ENCODE measurements at places on chromosomes 7 and 10.

DNA sequence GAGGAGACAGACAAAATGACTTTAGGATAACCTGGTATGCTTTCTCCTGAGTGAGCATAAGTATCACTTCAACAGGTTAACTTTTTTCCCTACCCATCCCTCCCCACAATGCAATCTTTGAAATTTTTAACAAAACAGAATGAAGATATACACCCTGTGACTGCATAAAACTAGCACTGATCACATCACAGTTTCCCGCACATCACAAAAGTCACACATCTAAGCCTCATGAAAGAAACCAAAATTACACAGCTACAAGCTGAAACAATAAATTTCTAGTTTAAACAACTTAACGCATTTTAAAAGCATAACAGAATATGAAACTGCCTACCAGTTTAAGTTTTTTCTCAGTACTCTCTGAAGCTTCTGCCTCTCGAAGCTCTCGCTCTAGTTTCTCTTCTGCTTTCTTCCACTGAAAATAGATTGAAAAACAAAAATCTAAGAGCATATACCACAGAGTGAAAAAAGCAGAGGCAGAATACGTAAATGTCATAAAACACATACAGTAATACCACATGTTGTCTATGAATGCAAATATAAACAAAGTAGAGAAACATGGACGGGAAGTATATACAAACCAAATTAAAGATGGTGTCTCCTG is 18.1 kb downstream of the NOC3L start:
- no peak for DNase-seq

DNA sequence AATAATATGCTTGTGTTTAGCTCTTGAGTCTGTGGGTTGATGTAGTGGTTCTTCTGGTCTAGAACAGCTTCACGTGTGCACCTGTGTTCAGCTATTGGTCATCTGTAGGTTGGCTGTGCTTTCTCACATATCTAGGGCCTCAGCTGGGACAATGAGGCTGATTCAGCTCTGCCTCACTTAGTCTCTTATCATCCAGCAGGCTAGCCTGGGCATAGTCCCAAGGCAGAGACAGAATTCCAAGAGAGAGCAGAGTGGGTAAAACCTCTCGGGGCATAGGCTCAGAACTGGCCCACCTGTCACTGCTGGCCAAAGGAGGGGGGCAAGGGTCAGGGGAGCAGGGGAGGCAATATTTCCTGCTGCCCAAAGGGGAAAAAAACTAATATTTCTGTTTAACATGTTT is 32.0 kb upstream of the MXI1 start:
- no peak for DNase-seq

- no peak for DNase-seq
Measured at GRCh38 chr7:42981601-42982000, 49.4 kb downstream of the MRPL32 start.

GRCh38 chr7:1137517-1138167 is 22.4 kb downstream of the ZFAND2A start:
- DNase-seq: no peak

DNA sequence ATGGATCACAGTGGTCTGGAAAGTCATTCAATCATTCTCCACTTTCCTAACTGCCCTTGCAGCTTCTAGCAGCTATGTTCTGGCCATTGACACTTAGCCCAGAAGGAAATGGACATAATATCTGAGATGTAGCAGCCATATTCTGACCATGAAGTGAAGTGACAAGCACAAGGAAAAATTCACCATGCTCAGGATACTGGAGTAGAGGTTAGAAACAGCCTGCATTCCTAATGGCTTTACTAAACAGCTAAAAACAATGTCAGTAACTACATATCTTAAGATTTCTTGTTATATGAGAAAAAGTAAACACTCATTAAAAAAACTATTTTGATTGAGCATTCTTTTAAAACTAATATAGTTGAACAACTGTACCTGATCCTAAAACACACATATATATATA is 443.8 kb downstream of the MAGI2 start:
- no peak for DNase-seq

DNA sequence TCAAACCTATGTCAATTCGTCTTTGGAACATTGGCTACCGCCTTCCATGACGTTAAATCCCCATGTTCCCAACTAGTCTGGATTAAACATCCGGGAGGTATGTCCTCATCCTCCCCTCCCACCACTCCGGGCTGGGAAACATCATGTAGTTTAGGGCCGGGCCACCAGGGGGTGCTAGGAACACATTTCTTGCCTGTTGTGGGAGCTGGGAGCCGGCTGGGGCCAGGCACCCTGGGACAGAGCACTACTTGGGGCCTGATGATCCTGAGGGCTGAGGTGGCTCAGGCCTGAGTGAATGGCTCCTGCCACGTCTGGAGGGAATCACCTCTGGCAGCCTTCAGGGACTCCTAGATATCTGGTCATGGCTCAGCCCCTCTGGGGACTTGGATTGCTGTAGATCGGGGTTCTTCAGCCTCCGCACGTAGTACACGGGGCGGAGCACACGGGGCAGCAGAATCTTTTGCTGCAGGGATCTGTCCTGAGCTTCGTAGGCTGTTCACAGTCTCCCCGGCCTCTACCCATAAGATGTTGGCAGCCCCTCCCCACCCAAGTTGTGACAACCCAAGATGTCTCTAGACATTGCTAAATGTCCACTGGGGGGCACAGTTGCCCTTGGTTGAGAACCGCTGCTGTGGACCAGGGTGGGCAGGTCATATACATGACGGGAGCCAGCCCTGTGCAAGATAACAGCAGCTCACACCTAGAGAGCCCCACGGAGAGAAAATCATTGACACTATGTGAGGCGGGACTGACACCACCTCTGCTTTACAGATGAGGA is 141.2 kb upstream of the ZNF716 start:
- DNase-seq: no peak

DNA sequence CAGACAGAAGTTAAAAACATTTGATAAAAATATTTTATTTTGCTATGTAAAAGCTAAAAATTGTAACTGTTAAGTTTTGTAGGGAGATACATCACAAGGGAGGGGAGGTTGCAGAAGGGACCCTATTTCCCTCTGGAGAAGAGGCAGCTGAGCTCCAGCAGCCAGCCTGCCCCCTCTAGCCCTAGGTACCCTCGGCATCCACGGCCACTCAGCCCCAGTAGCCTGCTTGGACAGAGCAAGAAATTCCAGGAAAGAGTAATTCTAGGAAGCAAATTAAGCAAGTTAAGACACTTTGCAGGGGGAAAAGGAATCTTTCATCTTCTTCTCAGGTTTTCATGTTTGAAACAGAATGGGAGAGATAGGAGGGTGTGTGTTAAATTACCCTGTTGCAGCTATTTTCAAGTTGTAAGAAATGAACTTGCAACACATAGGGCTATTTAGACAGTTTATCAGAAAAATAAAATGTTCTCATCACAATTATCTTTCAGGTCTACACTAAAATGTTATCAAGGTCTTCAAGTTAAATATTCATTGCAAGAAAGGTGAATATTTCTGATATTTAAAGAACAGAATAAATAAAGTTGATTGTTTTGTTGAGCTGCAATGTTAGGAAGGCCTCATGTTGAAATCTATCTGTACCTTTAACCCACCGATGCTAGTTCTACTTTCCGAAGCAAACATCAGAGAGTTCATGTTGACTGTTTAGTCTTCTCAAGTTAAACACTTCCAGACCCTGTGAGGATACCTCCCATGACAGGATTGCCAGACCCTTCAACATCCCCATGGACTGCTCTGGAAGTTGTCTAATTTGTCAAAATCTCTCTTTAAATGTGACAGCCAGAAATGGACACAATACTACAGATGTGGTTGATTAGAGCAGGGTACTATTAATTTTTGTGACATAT is 5.5 kb downstream of the SGCE start:
- DNase-seq: no peak

- no peak for DNase-seq
Measured at GRCh38 chr10:125123476-125124114, 36.8 kb downstream of the CTBP2 start.

- no peak for DNase-seq
Measured at GRCh38 chr7:108585843-108586242, 16.2 kb downstream of the DNAJB9 start.

GRCh38 chr7:128453836-128454804 is 1.6 kb upstream of the HILPDA start:
- no peak for DNase-seq

Data from stimulated activated CD8-positive, alpha-beta memory T cell treated with anti-CD3 and anti-CD28 coated beads, Interleukin-12 subunit alpha, Interleukin-12 subunit beta, amount 100 ng/mL, for 1 hour (primary cell).